Left renal pelvis (tissue), 4 donors: ENCODE measurements at places on chromosomes 3 and 15. TPM values are rescaled to one million over a fixed set of nuclear protein-coding genes. Genes with fewer than 3 reads are reported as not detected.

DNA sequence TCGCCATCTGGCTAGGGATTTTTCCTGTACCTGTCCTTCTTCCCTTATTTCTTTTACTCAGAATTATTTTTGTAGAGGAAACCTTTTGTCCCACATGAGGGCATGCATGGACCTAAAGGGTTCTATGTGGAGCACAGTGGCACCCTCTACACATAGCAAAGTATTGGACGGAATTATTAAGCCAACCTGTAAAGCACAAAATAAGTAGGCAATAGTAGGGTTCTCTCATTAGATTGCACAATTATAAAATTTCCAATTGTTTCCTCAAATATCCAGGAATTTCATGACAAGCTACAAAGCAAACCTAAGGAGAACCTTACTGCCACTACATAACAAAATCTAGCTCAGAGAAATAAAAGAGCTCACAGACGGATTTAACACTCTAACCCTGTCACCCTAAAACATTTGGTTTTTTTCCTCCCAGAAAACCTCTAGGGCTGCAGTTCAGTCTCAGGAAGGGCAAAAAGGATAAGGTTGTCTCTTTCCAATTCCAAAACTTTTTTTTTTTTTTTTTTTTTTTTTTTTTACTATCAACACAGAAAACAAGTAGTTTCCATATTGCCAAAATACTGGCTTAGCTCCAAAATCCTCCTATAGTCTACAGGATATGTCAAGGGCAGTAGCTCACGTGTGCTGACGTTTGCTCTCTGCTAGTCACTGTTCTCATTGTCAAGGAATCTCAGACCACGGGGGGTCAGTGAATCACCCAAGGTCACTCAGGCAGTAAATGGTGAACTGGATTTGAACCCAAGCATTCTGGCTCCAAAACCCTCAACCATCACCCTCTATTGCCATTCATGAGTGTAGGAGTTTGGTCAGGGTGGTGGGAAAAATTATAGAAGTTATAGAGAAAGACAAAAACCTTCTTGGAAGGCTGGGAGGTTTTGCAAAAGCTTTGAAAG is 52.3 kb downstream of the NCEH1 start:
- DNase-seq: no peak

DNA sequence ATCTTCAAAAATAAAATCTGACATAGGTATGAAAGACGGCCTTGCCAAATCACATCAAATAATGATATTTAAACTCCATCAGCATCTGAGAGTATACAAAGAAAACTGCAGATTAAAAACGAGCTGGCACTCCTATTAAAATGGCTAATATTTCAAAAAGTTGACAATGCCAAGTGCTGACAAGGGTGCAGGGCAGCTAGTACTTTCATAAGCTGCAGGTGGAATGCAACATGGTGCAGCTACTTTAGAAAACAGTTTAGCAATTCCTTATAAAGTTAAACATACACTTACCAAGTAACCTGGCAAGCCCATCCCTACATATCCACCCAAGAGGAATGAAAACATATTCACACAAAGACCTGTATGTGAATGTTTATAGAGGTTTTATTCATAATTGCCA is 23.0 kb downstream of the TBC1D2B start:
- no peak for DNase-seq

DNA sequence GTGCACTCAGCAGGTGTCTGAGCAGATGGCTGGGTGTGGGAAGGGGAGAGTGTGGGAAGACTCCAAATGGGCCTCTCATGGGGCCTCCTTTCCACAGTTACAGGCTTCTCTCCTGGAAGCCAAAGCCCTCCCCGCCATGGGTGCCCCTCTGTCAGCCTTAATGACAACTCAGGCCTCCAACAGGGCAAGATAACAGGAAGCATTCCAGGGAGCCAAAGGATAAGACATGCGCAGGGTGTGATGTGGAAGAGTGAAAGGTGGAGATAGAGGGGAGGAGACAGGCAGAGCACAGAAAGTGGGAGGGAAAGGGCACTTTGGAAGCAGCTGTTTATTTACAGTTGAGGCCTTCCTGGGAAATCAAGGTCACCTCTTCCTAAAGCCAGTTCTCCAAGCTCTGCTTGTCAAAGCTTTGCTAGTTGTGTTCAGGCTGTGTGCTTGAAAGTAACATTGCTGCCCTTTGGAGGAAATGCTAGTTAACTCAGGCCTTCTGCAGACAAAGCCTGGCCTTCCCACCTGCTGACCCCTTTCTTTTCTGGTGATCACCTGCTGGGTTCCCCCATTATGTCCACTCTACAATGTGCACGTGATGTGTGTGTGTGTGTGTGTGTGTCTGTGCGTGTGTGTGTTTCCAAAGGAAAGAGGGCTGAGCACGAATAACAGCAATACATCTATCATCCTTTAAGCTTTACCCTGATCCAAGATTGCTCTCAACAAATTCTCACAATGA is 35.2 kb upstream of the SMAD3 start:
- DNase-seq: no peak

Gene LAMB2
- polyA plus RNA-seq: 447 TPM

GRCh38 chr3:113151461-113152031 is 59.8 kb upstream of the BOC start:
- DNase-seq: peak; percentile 71
